ENCODE measurements at places on chromosomes 6 and 20.

GRCh38 chr6:154363821-154364220 lies 7.2 kb upstream of the IPCEF1 start:
- DNase-seq, result no peak

- no peak for DNase-seq
These were observed 92.6 kb upstream of the RIPOR2 start for GRCh38 chr6:25028328-25028727.

GRCh38 chr20:33732166-33732970 lies 572 bp downstream of the ZNF341 start:
- peak; percentile 85 for DNase-seq

- no peak for DNase-seq
These were observed 203.5 kb upstream of the CITED2 start for GRCh38 chr6:139577763-139578604.

DNA sequence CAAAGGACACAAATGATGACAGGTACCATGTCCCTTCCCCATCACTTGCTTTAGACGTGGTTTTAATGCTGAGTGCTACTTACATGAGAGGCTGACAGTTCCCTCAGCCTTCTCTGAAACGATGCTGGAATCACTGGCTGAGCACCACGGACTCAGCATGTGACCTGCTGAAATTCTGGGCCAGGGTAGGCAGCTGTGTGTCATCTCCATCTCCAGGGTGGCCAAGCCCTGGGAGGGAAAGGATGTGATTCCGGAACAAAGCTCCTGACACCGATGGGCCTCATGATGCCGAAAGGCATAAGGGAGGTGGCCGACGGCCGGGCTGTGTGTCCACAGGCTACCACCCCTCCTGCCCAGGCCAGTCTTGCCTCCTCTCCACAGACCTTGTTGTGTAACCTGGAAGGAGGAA lies 184.3 kb upstream of the CST7 start:
- peak; percentile 3 for DNase-seq

GRCh38 chr6:167762259-167762962 lies 64.3 kb upstream of the AFDN start:
- DNase-seq, result no peak

DNA sequence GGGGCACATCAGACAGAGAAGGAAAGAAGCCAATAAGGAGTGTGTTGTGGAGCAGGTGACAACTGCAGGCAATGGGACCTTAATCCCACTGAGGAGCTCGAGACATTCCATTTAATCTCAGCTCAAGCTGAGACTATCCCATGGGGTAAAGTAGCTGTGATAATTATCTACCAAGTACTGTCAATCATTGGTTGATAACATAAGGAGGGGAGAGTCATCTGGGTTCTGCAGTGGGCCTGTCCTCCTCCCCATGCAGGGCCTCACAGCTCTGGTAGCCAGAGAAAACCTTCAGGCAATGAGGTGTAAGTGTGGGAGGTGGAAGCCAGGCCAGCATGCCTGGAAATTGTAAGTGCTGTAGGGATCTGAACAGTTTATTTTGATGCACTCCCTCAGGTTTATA lies 375.0 kb upstream of the ARID1B start:
- DNase-seq, result no peak

All from activated CD4-positive, alpha-beta T cell treated with anti-CD3 and anti-CD28 coated beads, Interleukin-2, amount 10 ng/mL, durations not matched to agents 7 days and 5 days (primary cell).